ENCODE measurements at places on chromosomes 16 and 17.

GRCh38 chr17:50697663-50698272 is 9.9 kb downstream of the ANKRD40 start:
- DNase-seq: no peak

DNA sequence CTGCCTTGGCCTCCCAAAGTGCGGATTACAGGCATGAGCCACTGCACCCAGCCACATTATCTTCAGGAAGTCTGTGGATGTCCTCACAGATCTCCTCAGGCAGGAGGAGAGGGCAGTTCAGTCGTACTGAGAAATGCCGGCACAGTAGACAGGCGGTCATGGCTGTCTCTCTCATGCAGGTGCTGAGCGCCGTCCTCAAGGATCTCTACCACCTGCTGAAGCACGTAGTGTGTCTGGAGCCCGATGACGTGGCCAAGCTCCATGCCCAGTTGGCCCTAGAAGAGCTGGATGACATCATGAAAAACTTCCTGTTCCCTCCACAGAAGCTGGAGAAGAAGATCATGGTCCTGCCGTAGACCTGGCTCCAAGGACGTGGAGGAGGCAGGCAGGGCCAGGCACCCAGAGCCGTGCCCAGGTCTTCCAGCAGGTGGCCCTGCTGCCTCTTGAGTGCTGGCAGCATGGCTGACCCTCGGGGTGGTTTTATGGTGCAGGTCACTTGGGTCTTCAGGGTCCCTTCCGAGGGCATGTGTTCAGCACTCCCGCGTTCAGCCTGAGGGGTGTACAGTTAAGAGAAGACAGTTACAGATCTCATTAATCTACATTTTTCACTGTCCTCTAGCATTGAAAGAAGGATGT is 22.0 kb upstream of the HAS3 start:
- no peak for DNase-seq

DNA sequence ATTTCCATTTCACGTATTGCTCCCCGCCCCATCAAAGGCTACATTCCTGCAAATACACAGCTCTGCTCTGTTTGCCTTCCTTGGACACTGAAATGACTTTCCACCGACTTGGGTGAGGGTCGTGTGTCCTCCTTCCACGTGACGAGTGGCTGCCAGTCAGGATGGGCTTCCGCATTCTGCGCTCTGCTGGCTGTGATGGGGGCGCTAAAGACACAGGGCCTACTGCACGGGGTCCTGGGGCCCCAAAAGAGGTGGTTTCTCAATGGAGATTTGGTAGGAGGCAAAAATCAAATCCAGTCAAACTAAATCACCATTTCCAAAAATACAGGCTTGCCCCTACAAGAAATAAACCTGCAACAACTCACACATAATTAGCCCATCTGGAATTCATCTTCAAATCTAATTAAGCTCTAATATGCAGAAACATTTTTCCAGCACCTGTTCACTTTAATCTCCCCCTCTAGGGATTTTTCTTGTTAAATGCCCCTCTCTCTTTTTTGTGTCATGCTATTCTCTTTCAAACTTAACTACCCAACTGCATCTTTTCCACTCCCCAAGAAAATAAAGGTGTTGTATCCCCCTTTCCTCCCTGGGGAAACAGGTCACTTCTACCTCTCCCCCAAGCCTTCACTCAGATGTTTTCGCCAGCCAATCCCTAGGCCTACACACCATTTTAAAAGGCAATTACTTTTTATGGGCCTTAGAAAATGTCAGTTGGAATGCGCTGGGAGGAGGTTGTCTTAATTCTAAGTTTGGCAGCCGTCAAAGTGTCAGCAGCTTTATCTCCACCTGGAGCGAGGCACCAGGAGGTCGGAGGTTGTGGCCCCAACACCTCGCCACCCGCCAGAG is 21.9 kb upstream of the FAAP100 start:
- DNase-seq: no peak

GRCh38 chr17:28812748-28813377 is 29.7 kb downstream of the FAM222B start:
- DNase-seq: no peak

DNA sequence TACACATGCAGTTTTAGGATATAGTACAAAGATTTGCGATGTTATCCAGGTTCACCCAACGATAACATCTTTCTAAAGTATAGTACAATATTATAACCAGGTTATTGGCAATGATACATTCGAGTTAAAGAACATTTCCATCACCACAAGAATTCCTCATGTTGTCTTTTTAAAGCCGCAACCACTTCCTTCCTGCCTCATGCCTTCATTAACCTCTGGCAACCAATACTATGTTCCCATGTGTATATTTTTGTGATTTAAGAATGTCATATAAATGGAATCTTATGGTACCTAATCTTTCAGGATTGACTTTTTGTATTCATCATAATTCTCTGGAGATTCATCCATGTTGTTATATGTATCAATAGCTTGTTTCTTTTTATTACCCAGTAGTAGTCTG is 1183.2 kb downstream of the CDH11 start:
- no peak for DNase-seq

DNA sequence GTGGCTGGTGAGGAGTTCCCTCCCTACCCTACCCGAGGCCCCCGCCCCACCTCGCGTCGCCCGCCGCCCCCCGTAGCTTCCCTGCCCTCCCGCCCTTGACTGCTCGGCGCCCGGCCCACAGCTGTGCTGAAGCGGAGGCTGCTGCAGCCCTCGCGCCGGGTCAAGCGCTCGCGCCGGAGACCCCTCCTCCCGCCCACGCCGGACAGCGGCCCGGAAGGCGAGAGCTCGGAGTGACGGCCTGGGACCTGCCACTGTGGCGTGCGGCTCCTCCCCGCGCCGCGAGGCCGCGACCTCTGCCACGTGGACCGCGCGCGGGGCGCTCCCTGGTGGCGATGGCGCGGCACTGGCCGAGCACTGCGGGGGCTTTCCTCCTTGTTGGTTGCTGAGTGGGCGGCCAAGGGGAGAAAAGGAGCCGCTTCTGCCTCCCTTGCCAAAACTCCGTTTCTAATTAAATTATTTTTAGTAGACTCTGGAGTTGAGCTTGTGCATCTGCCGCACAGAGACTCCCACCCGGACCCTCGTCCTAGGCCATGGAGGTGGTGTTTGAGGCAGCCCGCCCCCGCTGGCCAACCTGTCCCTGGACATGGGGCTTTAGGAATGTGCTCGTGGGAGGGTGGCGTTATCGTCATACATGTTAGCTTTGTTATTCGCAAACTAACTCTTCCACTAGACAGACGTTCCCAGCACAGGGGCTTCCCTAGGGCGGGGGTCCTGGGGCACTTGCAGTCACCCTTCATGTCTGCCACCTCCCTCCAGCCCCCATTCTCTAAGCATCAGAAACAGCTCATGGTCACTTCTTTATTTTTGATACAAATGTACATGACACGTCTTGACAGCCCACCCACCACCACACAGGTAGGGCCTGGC is 4.4 kb downstream of the TP53I13 start:
- DNase-seq: no peak

GRCh38 chr16:57689762-57690558 is 4.6 kb upstream of the DRC7 start:
- no peak for DNase-seq

DNA sequence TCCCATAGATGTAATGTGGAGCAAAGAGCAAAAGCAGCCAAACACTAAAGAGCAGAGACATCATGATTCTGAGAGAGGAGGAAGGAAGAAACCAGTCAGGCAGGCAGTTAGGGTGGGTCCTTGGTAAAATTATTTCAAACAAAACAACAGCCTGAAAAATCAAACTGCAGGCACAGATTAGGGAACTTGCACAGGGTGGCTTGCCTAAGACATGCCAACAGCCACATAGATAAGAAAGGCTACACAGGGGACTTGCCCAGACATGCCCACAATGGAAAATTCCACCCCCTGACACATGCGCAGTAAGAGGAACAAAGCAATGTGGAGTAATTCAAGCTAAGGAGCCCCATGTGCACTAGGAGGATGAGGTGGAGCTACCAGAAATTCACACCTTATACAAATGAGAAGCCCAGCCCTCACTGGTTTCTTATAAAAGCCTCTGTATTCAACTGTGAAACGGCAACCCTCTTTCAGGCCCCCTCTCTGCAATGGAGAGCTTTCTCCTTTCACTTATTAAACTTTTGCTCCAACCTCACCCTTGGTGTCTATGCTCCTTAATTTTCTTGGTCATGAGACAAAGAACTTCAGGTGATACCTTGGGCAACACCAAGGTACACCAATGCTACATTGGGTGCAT is 7.3 kb upstream of the GAS7 start:
- no peak for DNase-seq

- DNase-seq: no peak
These were observed 191.2 kb upstream of the KIF2B start for GRCh38 chr17:53631486-53631885.

DNA sequence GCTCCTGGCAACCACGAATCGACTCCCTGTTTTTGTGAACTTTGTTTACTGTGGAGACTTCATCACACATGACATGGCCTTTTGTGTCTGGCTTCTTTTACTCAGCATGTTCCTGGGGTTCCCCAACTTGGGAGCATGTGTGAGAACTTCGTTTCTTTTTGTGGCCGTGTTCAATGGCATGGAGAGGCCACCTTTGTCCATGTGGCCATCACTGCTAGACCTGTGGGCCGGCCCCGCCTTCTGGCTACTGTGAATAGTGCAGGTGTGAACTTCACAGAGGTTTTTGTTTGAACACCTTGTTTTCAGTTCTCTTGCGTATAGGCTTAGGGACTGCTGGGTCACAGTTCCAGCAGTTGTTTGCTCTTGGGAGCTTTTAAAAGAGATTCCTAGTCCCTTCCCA is 5.7 kb upstream of the SLC38A8 start:
- no peak for DNase-seq

GRCh38 chr16:11270602-11271162 is 1.6 kb upstream of the TNP2 start:
- DNase-seq: no peak

DNA sequence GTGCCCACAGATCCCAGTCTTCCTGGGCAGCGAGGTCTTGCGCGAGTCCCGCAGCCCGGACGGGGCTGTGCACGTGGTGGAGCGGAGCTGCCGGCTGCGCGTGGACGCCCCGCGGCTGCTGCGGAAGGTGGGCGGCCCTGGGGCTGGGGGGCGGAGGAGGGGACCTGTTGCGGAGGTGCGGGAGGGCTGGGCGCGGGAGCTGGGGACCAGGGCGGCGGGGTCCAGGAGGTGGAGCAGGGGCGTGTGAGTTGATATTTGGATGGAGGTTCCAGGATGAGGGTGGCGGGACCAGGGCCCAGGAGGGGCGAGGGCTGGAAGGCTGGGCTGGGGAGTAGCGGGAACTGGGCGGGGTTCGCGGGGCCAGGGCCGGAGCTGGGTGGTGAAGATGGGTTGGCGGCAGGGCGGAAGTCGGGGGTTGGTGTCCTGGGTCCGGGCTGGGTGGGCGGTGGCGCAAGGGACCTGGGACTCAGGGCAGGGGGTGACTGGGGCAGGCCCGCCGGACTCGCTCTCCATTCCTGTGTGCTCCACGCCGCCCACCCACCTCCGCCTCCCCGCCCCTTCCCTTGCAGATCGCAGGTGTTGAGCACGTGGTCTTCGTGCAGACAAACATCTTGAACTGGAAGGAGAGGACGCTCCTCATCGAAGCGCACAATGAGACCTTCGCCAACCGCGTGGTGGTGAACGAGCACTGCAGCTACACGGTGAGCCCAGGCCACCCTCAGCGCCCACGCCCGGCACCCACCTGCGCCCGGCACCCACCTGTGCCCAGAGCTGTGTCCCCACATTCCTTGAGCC is 29.6 kb downstream of the SEC14L5 start:
- DNase-seq: no peak

DNA sequence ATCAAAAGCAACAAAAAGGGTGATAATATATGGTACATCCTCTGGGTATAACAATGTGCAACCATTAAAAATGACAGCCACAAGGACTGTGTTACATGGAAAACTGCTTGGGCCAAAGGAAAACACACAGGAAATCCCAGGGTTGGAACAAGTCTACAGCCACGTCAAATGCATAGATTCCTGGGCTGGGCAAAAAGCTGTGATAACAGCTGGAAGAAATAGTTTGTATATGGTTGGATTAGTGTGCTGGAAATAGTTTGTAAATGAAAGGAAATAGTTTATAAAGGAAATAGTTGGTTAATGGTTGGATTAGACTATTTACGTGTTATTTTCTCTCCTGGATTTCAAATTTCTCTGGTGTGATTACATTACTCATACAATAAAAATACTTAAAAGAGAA is 2.6 kb downstream of the HSD17B2 start:
- DNase-seq: no peak

DNA sequence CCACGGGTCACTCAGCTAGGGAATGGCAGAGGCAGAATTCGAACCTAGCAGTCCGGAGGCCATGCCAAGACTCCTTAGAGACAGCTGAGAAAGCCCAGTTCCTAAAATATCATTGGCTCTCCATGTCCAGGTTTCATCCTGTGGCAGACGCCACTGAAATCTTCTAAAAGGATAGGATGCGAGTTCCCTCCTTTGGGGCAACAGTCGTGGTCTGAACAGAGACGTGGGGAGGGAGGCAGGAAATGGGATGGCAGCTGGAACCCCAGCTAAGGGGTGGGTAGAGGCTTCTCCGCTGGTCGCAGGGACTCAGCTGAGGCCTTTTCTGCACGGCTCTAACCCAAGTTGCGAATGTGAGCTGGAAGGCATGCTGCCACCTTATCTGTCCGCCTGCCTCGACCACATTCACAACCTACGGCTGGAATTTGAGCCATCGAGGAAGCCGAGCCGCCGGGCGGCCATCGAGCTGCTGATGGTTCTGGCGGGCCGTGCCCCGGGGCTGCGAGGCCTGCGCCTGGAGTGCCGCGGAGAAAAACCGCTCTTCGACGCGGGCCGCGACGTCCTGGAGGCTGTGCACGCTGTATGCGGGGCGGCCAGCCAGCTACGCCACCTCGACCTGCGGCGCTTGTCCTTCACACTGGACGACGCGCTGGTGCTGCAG is 1.9 kb upstream of the HSF4 start:
- DNase-seq: no peak

- no peak for DNase-seq
These were observed 31.7 kb downstream of the RBBP6 start for GRCh38 chr16:24571096-24571495.

DNA sequence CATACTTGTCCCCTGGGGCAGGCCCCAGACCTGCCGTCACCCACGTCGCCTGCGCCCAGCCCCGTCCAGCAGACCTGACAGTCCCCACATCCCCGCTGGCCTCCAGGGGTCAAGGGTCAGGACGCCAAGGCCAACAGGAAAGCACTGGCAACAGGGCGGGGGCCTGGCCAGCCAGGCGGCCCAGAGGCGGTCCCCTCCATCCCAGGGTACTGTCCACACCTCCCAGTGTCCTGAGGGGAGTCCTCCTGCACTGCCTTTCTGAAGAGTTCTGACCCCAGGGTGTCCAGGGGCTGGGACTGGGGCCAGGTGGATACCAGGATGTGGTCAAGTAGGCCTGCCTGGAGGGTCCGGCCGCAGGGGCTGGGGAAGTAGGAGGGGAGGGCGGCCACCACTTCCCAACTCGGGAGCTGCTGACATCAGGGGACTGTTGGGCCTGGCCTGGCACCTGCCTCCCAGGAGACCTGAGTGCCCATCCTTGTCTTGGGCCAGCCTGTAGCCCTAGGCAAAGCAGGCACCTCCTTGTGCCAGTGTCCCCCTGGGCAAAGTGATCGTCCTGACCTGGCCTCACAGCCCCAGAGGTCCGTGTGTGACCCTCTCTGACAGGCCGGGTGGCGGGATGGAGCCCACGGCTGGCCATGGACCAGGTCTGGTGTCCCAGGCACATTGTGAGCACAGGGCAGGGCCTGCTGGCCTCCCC is 6.7 kb upstream of the AXIN1 start:
- DNase-seq: no peak

- no peak for DNase-seq
These were observed 14.1 kb downstream of the MAP3K14 start for GRCh38 chr17:45302649-45303173.
